ENCODE measurements at places on chromosomes 12 and 14.

DNA sequence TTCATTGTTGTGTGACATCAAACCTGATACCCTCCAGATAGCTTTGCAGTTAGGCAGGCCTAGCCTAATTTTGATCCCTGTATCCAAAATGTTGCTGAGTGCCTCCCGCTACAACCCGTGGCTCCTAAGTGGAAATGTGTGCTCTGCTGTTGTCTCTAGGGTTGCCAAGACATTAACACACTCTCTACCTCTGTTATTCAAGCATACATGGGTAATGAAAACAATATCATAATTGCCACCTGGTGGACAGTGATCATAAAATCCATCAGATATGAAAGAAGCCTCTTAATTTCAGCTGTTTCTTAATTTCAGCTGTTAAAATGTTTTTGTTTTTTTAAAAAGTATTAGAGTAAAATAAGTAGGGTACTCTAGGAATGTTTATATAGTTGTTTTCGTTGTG, 93.5 kb downstream of the PLEKHA5 start:
- DNase-seq = no peak

- no peak for DNase-seq
Observed at GRCh38 chr12:16962889-16963288, 356.9 kb upstream of the LMO3 start.

GRCh38 chr12:127282786-127283565, 984.0 kb upstream of the TMEM132C start:
- DNase-seq = no peak

- no peak for DNase-seq
Observed at GRCh38 chr14:52692248-52692962, 3.0 kb downstream of the ERO1A start.

GRCh38 chr14:63362389-63362819, 43.7 kb upstream of the GPHB5 start:
- no peak for DNase-seq

DNA sequence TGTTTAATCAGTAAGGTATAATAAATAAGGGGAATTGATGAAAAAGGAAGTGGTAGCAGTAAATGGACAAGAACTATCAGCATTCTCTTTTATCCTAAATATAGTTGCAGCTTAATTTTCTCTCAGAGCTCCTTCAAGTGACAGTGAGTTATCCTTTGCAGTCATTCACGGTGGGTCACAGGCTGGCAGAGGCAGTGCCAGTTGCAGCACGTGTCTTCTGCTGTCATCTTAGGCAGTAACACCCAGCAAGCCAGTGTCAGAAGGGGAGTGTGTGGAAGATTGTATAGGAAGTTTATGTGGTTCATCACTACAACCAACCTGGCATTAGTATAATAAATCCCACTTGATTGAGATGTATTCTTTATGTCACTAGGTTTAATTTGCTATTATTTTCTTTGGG, 170.0 kb downstream of the CCDC91 start:
- DNase-seq = no peak

DNA sequence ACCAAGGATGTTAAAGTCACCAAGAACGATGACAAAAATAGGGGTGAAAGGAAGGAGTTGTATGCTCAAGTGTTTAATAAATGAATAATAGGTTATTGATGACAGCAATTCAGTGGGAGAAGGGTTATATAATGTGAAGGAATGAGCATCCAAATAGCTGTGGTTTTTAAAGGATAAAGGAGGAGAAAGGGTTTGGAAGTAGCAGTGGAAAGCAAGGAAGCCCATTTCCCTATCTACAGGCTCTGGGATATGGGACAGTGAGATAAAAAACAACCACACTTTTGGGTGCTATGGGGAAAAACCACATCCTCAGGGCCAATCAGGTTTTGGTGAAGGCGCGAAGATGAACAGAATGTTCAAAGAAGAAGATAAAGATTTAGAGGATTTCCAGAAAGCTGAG, 258.6 kb downstream of the ZFP36L1 start:
- DNase-seq = no peak

GRCh38 chr14:99675382-99675835, 8.7 kb upstream of the CYP46A1 start:
- no peak for DNase-seq

- DNase-seq = no peak
Observed at GRCh38 chr12:113002676-113003075, 24.4 kb downstream of the OAS2 start.

- DNase-seq = no peak
Observed at GRCh38 chr14:95294834-95295599, 24.7 kb downstream of the CLMN start.

DNA sequence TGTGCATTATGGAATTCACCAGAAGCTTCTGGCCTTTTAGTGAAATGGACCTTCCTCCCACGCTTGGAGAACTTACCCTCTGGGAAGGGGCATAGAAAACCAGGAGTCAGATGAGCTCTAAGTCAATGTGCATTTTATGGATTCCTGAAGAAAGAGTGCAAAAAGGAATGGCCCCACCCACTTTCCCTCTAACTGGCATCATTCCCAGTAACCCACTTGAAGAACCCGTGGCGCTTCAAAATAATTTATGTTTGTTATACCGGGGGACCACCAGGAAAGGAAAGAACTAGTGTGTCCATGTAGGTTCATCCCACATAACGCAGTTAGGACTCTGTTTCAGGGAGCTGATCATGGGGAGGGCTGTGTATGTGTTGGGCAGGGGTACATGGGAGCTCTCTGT, 1153.4 kb downstream of the TMEM121 start:
- no peak for DNase-seq

GRCh38 chr12:64656429-64656828, 46.1 kb downstream of the RASSF3 start:
- DNase-seq = no peak

DNA sequence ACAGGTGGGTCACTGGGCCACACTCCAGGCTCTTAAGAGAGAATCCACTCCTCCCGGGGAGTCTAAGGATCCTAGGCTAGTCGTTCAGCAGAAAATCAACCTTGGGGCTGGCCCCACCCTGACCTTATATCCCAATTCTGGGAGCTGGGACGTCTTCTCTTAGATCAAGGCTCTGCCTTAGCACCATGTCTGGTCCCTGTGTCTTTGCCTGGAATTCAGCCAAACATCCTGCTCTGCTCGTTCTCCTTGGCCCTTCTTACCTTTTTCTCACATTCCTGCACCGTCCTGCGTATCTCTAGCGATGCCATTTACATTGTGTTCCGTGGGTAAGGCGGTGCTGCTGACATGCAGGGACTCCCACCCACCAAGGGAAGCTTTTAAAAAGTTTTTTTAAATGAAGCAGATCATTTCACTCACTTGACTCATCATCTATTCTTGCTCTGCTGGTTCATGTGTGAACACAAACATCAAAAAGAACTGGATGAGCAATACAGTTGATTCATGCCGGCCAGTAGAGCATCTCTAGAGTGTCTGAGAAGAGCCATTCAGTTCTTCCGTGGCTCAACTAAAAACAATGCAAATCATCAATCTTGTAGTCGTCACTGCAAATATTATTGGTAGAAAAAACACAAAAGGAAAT, 50.2 kb downstream of the KCNK13 start:
- no peak for DNase-seq

- DNase-seq = no peak
Observed at GRCh38 chr12:57772429-57773322, at the start of gene EEF1AKMT3. Gene EEF1AKMT3, plus strand, starts transcription at chr12:57772614. Its CDS starts 111 bp downstream, at chr12:57772725.

GRCh38 chr14:102184316-102185035, 44.8 kb downstream of the WDR20 start:
- no peak for DNase-seq

- no peak for DNase-seq
Observed at GRCh38 chr14:77097006-77097699, 905 bp upstream of the CIPC start.

- DNase-seq = no peak
Observed at GRCh38 chr14:71776471-71777360, 155.5 kb upstream of the RGS6 start.

DNA sequence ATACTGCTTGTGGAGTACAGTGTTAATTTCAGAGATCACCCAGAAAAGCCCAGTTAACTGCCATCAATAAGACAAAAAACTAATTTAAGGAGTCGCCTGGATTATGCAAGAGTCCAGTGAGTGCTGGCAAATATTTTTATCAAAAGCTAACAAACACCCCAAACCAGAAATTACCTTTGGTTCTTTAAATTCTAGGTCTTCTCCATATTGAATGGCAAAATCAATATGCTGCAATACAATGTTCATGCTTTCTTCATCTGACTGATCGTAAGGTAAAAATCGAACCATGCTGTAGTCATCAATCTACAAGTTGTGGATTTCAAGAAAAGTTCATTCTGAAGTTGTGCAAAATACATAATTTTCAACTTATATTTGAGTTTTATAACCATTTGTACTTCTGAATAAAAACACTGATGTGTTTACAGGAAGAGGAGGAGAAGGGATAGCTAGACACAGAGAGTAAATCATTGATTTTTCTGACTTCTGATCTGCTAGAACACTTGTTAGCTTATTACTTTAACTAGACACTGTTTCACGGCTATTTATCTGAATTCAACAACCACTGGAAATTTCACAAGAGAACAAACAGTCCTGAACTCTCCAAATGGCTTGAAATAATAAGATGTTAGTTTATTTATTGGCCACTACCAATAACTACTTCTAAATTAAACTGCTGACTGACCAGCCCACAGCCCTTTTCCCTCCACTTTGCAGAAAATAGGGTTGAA, 3.6 kb upstream of the ARPC3 start:
- no peak for DNase-seq

DNA sequence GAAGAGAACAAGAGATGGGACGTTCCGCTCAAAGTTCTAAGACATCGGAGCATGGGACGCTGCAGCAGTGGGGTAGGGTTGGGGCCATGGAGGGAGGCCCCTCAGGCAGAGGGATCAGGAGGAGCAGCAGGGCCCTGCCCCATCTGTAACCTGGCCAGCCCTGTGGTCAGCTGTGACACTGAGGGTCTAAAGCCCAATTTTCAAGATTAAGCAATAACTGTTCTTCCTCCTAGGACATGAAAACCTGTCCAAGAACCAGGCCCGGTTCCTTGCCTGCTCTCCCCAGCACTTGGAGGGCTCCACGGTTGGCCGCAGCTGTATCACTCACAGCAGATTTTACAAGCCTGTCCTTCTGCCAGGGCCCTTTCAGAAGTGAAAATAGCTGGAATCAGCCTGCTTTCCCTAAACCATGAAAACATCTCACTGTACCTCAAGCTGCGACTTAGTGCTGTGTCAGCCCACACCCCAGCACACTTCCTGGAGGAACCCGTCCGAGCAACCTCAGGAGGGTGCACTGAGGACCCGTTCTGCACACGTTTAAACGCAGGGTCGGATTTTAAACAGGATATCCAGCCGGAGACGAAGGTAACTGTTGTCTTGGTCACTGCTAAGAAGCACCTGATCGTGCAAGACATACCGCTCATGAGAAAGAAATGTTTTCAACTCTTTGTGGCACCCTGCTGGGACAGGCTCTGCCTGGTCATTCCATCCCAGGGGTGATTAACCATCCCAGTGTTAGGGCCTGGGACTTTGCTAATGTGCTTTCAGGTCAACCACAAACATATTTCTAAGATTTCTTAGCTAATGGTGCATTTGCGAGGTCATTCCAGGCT, 201.9 kb upstream of the DIO3 start:
- DNase-seq = no peak

DNA sequence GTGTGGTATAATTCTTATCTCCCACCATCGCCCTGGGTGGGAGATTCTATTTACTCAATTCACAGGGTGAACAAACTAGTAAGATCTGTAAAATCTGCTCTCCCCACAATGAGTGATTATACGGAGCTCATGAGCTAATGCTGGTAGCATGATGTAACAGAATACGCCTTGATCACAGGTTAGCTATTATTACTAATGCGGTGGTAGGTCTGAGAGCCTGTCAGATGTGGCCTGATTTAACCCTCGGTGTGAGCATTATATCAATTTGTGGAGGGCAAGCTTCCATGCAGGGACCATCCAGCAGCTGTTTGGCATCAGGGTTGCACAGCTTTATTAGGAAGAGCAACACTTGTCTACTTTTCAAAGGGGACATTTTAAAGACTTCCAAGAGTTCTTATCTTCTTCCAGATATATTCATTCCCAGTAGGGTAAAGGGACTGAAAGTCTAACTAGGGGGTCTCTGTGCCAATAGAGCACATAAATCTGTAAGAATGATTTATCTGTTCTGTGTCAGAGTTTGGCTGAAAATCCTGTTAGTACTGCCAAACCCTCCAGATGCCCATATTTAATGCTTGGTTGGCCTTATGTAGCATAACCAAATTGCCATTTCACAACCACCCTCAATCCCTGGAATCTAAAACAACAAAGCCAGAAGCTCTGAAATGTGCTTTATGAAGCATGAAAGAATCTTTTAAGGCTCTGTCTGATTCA, 18.7 kb downstream of the TSHR start:
- DNase-seq = no peak

- no peak for DNase-seq
Observed at GRCh38 chr14:68557648-68558047, 235.2 kb downstream of the ZFP36L1 start.

DNA sequence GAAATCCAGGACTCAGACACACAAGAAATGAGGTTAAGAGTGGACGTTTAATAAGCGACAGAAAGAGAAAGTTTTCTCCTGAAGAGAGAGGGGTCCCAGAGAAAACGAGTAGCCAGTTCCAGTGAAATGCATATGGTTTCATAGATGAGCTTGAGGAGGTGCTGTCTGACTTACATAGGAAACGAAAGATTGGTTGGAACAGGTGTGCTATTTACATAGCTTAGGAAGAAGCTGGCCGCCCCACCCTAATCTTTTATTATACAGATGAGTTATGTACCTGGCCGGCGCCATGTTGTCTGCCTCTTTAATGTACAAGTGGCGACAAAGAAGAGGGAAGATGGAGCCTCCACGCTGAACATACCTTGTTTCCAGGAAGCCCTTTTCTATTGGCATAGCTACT, 223.0 kb downstream of the SLC6A15 start:
- DNase-seq = no peak
